SW 1271 (cell line): ENCODE measurements at places on chromosomes 4 and X.

DNA sequence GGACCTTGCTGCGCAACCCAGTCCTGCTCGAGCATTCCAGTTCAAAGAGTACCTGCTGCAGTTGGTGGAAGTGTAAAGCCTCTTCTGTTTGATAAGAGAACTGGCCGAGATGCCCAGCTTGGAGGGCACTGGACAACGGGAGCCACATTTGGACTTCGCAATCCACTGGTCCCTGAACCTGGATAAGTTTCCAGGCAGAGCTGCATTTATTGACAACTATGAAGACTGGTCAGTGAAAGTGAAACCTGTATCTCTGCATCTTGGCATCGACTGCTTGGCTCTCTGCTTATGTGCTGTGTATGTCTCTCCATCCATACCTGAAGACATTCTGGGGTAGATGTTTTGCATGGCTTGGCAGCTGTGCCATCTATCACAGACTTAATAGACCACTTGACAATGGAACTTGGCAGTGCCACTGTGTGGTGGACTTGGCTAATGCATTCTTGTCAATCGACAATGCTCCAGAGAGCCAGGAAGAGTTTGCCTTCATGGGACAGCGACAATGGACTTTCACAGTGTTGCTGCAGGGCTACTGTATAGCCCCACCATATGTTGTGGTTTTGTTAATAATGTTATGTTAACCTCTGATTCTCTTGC is 43.5 kb upstream of the ZBTB33 start:
- DNase-seq, result no peak

DNA sequence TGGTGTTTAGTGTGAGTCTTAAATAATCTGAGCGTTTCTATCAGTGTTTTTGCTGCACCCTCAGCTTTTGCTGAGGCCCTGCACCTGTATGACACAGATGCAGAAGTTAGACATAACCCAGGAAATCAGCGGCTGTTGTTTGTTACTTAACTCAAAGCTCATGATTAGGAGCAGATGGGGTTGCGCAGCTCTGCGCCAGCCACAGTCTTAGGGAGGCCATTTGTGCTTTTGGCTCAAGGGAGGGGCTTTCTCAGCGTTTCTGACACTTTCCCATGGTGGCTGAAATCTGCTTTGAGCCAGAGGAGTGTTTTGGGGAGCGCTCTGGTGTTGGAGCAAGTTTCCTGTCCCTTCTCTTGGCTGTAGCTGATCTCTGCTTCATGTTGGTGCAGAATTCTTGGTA is 433.8 kb downstream of the NAF1 start:
- no peak for DNase-seq

DNA sequence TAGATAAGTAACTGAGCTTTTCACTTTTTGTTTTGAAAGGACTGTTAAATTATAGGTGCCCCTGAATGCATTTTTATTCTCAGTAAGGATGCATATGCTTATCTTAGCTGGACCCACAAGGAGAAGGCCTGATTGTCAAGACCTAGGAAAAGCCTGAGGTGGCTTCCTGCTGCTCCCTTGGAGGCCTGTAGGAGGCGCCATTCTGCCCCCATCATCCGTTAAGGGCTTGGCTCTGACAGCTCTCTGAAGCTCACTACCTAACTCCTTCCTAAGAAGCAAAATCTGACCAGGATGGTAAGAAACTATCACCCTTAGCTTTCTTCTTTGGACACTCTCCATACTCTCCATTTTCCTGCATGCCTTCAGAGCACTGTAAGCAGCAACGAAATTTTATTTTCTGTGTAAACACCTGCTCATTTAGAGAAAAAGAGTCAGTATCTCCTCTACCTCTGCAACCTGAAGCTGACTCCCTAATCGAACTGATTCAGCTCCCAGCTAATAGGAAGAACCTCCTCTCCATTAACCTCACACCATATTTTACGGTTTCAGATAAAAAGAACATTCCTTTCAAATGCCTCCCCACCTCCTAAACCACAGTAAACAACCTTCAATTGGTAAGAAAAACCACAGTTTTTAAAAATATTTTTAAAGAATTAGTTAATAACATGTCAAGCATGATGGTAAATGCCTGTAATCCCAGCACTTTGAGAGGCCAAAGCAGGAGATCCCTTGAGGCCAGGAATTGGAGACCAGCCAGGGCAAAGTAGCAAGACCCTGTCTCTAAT is 73.4 kb upstream of the EDNRA start:
- DNase-seq, result no peak

DNA sequence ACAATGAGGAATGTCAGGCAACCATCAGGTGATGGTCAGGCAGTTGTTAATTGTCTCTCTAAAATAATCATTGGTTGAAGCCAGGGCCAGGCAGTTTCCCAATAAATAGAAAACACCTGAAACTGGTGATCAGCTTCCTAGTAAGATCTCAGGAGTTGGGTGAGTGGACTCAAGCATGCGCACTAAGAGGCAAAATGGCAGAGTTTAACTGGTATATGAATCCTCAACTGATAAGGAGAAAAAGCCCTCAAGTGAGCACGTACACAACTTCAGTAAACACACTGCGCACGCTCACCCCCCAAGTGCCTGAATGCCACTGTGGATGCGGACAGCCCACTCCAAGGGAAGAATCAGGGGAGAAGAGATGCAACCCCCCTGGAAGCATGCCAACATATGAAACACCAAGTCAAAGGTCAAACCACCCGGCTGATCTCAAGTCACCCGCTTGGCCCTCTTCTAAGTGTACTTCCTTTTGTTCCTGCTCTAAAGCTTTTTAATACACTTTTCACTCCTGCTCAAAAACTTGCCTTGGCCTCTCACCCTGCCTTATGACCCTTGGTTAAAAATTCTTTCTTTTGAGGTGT is 39.9 kb downstream of the LNX1 start:
- DNase-seq, result no peak

- no peak for DNase-seq
Measured at GRCh38 chr4:83251447-83251830, 33.2 kb downstream of the COQ2 start.

DNA sequence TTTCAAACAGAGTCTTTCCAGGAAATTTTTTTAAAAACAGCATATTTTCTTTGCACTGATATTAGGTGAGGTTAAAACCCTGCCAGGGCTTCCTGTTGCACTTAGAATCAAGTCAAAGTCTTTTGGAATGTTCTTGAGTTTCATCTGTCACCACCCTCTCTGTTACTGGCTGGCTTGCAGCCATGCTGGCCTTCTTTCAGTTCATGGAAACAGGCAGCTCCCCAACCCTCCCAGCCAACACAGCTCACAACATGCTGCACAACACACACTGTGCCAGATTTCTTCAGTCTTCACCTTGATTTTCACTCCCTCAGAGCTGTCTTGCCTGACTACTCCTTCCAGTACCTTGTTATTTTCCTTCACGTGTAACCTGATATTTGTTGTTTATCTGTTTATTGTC is 129.5 kb downstream of the KCNIP4 start:
- no peak for DNase-seq

- DNase-seq, result no peak
Measured at GRCh38 chrX:102723456-102723855, 2.9 kb downstream of the GPRASP3 start.

DNA sequence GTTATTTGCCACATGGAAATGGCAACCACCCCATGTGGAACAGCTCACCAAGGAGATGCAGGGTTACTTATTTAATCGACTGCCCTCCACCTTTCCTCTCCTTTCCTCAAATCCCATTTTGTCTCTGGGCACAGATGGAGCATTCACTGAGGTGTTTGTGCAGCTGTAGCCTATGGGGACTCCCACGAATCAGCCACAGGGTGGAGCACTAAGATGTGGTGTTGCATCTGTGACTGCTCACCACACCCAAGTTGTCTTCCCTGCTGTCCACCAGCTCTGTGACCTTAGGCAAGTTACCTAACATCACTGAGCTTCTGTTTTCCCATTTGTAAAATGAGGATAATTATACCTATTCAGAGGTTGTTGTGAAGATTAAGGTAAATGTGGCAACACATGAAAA is 252.4 kb upstream of the CPEB2 start:
- DNase-seq, result no peak

- no peak for DNase-seq
Measured at GRCh38 chrX:134868771-134869495, 121.9 kb upstream of the SMIM10 start.

DNA sequence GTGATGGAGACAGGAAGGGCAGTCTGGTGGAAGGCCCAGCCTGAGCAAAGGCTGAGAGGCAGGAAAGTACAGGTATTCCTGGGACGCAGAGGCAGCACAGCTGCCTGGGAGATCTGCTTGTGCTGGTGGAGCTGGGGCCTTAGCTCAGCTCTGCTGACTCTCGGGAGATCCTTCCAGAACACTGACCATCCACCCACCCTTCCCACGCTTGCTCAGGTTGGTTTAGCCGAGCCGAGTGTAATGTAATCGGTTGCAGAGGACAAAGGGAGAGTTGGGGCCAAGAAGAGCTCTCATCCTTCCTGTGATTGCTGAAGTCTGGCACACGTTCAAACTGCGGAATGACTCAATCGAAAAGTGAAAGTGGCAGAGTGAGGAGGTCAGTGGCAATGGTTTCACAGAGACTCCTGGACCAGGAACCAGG is 43.1 kb upstream of the GPR78 start:
- peak; percentile 44 for DNase-seq

DNA sequence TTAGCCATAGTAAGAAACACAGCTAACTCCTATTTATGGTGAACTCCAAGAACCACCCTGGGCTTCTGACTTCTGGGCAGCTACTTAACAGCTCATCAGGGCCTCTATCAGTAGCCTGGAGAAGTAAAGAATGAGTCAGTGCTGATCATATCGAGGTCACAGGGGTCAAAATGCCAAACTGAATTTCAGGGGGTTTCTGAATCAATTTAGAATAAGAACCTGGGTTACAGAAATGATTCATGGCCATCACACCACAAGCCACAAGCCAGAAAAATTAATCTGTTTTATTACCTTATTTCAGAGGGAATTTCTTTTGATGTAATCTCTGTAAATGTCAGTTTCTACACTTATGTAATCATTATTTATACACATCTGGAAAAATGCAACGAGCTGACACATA is 64.4 kb downstream of the CHST7 start:
- DNase-seq, result peak; percentile 10

DNA sequence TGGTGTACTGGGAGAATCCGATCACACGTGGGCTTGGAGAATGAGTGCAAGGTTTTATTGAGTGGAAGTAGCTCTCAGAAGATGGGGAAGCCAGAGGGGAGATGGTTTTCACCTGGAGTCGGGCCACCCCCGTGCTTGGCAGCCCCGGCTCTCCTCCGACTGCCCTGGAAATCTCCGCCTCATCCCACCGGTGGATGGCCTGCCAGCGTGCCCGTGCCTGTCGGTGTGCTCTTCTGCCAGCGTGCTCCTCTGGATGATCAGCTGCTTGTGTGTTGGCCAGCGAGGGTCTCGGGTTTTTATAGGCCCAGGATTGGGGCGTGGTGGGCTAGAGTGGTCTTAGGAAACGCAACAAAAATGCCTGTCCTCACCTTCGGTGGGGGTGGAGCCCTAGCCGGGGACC is 368.0 kb downstream of the FAT4 start:
- DNase-seq, result no peak

GRCh38 chrX:49273181-49273727 is 3.7 kb downstream of the PPP1R3F start:
- no peak for DNase-seq

DNA sequence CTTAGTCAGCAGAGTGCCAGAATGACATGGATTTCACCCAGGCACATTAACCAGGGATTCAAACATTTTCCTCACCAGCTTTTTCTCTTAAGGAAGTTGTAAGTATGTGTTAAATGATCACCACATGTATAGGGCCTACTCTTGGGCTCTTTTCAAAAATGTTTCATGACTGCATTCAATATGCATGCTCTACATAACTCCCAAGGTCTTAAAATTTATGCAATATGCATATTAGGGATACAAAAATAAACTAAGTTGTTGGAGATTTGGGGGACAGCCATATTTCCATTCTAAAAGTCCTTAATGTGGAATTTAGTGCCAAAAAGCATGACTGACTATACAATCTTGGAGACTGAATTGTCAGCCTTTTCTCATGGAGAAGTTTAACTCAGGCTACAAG is 25.0 kb upstream of the TRPC5OS start:
- no peak for DNase-seq

DNA sequence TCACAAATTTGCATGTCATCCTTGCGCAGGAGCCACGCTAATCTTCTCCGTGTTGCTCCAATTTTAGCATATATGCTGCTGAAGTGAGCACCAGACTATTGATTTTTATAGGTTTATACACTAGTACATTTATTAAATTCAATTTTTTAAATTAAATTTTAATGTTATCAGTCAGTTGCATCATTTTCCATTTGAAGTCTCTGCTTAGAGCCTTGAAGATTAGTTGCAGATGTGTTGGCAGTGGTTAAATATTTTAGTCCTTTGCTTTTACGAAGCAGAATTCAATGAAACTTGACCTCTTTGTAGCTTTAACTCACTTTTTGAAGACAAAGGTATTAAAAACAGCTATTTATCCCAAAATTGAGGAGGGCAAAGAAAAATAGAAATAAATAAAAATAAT is 16.5 kb downstream of the TRAPPC11 start:
- DNase-seq, result no peak

- no peak for DNase-seq
Measured at GRCh38 chrX:43753637-43754036, 97.5 kb downstream of the MAOA start.

DNA sequence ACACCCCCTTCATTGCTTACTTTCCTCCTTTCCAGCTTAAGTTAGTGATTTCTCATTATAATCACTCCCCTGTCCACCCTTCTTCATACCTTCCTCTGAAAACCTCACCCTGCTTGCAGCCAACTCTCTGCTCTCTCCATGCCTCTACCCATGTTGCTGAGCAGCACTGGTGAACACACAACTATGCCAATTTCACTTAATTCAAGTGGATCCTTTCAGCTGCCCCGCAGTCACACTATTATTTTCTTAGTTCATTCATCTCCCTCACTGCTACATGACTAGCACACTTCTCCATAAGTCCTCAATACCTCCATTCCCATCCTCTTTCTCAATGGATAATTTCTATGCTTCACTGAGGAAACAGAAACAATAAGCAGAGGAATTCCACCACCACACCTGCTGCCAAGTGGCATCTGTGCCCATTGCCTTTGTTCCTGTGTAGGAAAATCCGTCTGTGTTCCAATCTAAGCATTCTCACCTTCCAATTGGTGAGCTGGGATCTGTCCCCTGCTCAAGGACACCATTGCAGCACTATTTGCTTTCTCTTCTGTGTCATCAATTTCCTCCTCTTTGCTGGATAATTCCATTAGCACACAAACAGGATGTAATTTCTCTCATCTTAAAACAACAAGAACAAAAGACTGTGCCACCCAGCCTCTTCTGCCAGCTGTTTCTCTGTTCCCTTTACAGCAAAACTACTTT is 25.2 kb upstream of the PRSS48 start:
- DNase-seq, result no peak

GRCh38 chr4:174654634-174655033 is 132.3 kb upstream of the HPGD start:
- DNase-seq, result no peak

- DNase-seq, result no peak
Measured at GRCh38 chr4:36214735-36215485, 29.4 kb downstream of the ARAP2 start.

GRCh38 chrX:132037479-132037993 is 14.4 kb downstream of the STK26 start:
- DNase-seq, result no peak

- DNase-seq, result no peak
Measured at GRCh38 chr4:186840771-186841301, 117.2 kb upstream of the FAT1 start.
